ENCODE measurements at places on chromosomes 1 and 21. TPM values are rescaled to one million over a fixed set of nuclear protein-coding genes. Genes with fewer than 3 reads are reported as not detected.

The ANKRD65 gene
- not detected for total RNA-seq

The PDZK1IP1 gene
- total RNA-seq: not detected

The CALML6 gene
- 0.27 TPM for total RNA-seq

The AXDND1 gene
- total RNA-seq: 0.51 TPM

The NR5A2 gene
- total RNA-seq: not detected

The SPRR5 gene
- not detected for total RNA-seq

The HPDL gene
- 12.7 TPM for total RNA-seq

The VASH2 gene
- 0.57 TPM for total RNA-seq

The SLC45A3 gene
- total RNA-seq: 0.56 TPM

Measured in activated CD4-positive, alpha-beta memory T cell treated with anti-CD3 and anti-CD28 coated beads for 36 hours (primary cell).